ENCODE measurements at places on chromosomes 2 and 18.

DNA sequence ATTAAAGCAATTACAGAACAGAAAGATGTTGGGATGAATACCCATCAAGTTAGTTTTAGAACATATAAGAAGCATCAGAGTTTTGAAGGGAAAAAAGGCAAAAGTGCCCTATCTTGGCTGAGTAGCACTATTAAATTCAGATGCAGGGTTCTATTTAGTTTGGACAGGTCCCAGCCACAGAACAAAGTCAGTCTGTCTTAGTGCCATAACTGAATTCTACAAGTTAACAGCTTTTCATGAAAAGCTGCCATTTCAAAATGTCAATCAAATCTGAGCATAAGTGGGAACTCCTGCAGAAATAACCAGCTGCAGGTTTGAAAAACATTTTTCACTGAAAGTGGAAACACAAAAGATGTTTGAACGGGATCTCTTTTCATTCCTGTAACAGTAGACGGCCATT, 160.4 kb downstream of the SRBD1 start:
- DNase-seq = no peak

GRCh38 chr2:133123904-133124303, 444.4 kb downstream of the NCKAP5 start:
- no peak for DNase-seq

GRCh38 chr2:132754867-132755472, 85.0 kb upstream of the LYPD1 start:
- DNase-seq = no peak

GRCh38 chr2:78407960-78408794, 617.3 kb upstream of the REG3G start:
- no peak for DNase-seq

- no peak for DNase-seq
These were observed 161.4 kb downstream of the SMAD7 start for GRCh38 chr18:48789259-48789812.

DNA sequence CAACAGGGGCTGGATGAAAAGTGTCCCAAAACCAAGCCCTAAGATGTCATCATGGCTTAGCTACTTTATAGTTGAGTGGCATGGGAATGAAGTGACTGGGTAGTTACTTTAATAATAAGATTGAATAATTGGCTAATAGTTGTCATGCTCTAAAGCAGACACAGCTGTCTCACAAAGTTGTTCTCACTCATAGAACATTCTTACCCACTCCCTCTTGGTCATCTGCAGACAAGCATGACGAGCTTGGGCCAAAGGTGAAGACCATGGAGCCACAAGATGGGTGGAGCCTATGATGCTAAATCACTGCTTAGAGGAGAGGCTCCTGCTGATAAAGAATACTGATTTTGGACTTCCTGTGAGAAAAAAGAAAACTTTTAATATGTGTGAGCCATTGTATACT, 62.4 kb upstream of the MMADHC start:
- no peak for DNase-seq

- no peak for DNase-seq
These were observed 44.8 kb upstream of the STRN start for GRCh38 chr2:37011130-37011529.

GRCh38 chr2:203867561-203868200, at the start of gene CTLA4:
Gene CTLA4 (plus strand): TSS chr2:203867771. CDS start chr2:203867943, 172 bp downstream.
- DNase-seq = no peak

GRCh38 chr18:62979176-62979575, 263.8 kb downstream of the PHLPP1 start:
- DNase-seq = no peak

GRCh38 chr2:146820672-146821071, 1024.2 kb upstream of the ACVR2A start:
- DNase-seq = no peak

GRCh38 chr2:51919395-51919794, 887.5 kb upstream of the NRXN1 start:
- DNase-seq = no peak

DNA sequence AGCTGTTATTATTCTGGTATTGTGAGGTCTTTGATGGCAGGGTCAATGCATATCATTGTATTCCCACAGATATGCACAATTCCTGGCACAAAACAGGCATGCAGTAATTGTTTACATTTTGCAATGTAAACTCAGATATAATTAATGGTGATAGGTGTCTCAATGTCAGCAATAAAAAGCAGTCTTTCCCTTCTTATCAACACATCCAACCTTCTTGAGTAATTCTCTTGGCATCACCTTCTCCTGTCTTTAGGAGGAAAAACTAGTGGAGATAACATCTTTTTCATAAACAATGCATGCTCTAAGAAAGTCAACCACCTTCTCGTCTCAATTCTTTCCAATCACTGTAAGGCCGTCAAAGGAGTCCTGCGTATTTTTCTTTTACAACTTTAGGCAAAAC, 313.3 kb upstream of the GULP1 start:
- no peak for DNase-seq

- no peak for DNase-seq
These were observed 138.9 kb downstream of the MEIS1 start for GRCh38 chr2:66573821-66574233.

DNA sequence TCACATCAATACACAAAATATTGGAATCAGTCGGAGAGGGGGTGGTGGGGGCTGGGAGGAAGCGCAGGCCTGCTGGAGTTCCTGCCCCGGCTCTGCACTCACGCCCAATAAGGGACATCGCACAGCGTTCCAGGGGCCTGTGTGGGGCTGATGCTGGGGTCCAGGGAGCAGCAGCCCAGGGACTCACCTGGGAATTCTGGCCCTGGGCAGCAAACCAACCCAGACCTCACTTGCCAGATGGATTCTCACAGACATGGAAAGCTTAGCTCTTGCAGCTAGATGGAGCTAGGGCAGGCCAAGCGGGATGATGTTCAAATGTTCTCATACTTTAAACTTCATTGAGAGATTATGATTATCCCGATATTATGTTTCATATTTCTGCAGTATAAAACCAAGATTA, 266.6 kb upstream of the TANK start:
- DNase-seq = no peak

DNA sequence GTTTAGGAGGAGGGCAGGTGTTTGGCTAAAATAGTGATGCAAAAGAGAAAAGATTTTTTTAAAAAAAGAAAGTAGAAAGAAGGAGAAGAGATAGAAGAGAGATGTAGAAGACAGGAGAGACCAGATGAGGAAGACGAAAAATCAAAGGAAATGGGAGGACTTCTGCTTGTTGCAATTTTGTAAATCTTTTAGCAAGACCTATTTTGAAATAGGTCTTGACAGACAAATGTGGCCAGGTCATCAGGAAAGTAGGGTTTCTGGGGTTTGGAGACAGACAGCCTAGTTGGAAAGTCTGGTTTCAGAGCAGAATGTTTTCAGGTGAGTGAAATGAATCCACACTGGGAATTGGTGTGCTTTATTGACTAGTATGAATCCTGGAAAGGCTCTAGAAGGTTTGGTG, 104.5 kb upstream of the CAVIN2 start:
- DNase-seq = no peak

DNA sequence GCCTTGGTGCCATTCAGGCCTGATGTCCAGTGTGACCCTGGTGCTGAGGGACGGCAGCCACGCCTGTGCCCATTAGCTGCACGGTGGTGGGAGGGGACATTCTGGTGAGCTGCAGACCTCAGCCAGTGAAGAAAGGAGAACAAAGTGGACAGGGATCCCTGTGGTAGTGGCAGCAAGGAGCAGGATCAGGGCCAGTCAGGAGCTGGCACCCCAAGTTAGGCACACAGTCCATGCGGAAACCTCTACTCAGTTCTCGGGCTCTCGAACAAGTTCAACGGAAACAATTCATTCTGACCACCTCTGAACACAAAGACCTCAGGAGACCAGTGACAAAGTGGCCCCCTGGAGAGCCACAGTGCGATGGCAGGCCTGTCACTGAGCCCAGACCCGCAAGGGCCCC, 30.1 kb downstream of the COA5 start:
- DNase-seq = no peak

- DNase-seq = no peak
These were observed 58.4 kb downstream of the TXNL1 start for GRCh38 chr18:56580026-56580425.

GRCh38 chr2:73947412-73948018, 20.8 kb downstream of the DGUOK start:
- DNase-seq = no peak

GRCh38 chr2:198698230-198698629, 759.5 kb downstream of the SATB2 start:
- DNase-seq = no peak

DNA sequence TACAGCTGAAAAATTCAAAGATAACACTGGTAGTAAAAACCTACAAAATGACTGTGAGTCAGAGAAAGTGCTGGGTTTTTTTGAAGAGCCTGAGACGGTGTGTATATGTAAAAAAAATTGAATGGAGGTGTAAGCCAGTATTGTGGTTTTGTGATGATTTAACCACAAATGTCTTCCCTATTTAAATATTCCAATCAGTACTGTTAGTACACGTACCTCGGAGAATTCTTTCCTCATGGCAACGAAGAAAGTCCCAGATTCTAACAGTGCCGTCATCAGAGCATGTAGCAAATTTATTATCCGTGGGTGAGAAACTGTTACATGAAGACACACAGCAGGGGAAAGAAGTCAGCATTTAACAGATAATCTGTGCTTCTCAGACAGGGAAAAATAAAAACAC, 48.1 kb downstream of the WDR33 start:
- no peak for DNase-seq

DNA sequence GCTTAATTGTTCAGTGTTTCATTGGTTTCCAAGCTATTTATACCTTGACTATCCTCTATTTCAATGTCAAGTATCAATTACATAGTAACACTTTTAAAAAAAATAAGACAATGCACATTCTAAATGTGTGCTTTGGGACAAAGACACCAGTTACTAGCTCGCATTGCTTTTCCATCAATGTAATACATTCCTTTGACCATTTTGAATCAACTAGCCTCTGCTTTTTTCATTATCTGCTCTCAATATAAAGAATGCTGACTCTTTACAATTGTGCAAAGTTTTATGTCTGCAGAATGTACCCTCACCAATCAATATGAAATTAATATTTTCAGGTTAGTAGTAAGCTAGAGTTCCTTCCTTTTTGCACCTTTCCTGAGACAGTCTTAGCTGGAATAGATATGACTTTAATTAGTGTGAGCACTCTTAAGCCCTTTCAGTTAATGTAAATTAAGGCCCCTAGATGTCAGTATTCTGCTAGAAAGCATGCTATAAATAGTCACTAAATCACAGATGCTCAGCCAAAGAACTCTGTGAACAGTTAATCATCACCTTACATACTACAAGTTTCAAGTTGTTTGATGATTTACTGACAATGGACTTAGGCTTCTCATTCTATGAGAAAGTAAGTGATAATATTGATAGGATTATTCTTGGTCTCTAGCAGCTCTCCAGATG, 413.6 kb downstream of the PTH2R start:
- no peak for DNase-seq

DNA sequence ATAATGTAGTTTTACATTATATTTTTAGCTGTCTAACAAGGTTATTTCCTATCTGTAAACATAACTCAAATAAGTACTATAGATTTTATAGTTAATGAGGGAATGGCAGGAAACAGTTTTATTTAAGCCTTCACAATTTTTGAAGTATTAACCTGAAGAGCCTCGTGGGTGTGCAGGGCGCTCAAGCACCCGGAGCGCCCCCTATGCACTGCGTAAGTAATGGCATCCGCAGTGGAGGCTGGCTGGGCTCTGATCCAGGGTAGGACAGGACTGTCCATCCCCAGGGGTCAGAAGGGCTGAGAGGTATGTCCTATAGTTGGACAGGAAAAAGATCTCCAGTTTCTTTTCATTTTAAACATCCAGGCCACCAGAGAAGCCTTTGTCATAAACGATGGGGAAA, 8.2 kb upstream of the GBX2 start:
- DNase-seq = no peak

- no peak for DNase-seq
These were observed 11.6 kb downstream of the TRIB2 start for GRCh38 chr2:12728221-12728777.

DNA sequence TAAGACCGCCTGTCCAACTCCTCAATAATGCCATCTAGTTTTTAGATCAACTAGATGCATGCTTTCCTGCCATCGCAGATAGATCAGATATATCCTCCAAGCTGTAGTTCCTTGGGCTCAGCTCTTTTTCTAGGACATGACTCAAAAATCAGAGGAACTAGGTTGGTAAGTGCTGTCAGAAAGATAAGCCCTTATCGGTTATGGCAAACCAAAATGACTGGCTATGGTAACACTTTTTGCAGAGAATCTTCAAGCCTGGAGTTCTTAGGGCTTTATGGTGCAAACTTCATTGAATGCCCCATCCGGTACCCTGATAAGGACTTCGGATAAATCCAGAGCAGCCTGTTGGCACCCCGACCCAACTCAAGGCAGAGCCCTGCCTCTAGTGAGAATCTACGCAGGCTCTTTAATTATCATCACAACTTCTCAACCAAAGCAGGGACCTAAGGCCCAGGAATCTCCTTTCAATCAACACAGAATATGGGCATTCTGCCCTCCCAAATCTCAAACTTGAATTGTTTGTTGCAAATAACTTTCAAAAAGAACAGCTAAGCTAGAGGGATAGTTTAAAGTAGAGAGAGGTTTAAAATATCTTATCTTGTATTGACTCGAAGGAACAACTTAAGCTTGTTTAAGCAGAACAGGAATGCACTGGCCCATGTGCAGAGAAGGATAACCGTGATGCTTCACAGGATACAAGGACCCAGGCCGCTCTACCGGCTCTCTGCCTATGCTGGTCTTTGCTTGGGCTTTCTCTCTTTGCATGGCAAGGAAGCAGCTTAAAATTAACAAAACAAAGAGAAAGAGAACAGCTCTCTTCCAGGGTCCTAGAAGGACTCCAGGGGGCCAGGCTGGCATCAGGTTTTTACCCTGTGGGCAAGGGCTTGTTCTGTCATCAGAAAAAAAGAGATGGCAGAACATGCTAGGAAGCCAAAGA, 3.4 kb upstream of the CYP1B1 start:
- no peak for DNase-seq

DNA sequence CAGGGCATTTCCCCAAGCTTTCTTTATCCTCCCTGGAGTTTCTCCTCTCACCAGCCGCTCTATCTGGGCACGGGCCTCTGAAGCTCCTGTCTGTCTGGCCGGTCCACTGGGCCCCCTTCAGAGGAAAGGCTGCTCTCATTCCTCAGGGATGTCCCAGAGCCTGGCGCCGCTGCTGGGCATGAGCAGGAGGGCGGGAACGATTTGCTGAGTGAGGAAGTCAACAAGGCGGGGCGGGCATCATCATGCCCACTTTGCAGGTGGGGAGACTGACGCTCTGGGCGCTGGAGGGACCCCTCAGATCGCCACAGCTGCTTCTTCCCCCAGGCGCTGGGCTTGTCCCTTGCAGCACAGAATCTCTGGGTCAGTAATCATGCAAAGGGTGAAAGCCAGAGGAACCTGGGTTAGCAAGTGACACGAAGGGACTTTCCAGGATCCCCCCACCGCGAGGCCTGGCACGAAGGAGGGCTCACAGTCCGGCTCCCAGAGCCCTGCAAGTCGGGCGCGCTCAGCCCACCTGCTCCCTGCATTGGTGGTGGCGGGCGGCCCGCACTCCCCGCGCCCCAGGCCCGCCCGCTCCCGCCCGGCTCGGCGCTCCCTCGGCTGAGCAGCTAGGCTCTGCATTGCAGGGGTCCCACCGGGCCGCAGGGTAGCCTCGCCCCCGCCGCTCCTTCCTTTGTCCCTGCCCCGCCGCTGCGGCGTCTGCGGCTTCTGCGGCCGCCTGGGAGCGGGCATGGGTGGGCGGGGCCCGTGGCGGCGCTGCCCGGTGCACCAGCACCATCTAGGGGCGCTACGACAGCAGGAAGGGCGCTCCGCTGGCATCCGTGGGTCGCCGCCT, 157.8 kb downstream of the CYRIA start:
- no peak for DNase-seq
